ENCODE measurements at places on chromosomes 3 and 15. TPM values are rescaled to one million over a fixed set of nuclear protein-coding genes. Genes with fewer than 3 reads are reported as not detected.

DNA sequence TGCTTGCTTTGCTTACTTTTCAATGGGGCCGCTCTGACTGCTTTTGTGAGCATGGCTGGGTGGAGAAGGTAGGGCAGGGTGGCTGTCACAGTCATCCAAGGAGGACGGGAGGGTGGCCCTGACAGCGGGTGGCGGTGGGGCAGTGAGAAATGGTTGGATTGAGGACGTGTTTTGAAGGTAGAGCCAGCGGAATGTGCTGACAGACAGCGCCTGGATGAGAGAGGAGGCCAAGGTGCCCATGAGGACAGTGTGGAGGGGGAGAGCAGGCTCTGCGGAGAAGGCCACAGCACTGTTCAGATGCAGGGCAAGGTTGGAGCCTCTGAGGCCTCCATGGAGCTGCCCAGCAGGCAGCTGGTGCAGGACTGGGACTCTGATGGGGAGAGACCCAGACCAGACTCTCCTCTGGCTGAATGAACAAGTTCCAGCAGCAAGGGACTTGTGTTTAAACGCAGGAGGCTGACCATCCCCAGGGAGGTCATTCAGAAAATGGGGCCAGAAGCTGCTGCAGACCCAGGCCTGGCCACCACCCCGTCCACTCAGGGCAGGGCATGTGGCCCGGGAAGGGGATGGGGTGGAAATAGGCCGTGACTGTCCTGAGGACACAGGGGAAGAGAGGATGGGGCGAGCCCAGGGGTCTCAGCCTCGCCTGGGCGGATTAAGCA lies 120.3 kb upstream of the PRR20G start:
- no peak for DNase-seq

DNA sequence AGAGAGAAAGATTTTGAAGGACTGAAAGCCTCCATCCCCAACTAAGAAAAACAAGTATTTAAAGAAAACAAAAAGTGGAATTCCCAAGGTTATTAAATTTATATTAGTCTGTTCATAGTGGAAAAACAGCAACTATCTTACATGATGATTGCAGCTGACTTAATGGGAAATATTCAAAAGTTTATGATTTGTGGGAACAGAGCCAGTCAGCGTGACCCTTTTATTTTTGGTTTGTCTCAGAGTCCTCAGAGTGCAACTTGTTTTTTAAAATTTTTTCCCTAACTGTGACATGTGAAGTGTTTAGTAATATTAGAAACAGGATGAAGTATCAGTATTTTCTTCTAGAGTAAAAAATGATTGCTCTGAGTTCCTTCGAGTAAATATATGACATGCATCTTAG lies 441.9 kb upstream of the MCTP2 start:
- no peak for DNase-seq

GRCh38 chr3:120595788-120596115 lies 384 bp upstream of the NDUFB4 start:
- no peak for DNase-seq

Gene BSN
- 0.04 TPM for total RNA-seq

DNA sequence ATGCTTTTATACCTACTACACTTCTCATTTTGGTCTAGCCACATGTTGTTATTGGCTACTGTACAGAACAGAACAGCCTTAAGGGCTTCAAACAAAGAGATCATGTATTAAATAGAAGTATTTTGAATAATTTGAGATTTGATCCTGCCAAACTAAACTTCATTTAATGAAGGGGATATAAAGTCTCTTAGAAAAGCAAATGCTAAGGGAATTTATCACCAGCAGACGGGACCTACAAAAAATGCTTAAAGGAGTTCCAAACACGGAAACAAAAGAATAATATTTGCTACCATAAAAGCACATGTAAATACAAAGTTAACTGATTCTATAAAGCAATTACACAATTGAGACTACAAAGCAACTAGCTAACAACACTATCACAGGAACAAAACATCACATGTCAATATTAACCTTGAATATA lies 23.6 kb upstream of the FMN1 start:
- DNase-seq, result no peak

All from H4 (cell line).